ENCODE measurements at places on chromosomes 2 and 18.

DNA sequence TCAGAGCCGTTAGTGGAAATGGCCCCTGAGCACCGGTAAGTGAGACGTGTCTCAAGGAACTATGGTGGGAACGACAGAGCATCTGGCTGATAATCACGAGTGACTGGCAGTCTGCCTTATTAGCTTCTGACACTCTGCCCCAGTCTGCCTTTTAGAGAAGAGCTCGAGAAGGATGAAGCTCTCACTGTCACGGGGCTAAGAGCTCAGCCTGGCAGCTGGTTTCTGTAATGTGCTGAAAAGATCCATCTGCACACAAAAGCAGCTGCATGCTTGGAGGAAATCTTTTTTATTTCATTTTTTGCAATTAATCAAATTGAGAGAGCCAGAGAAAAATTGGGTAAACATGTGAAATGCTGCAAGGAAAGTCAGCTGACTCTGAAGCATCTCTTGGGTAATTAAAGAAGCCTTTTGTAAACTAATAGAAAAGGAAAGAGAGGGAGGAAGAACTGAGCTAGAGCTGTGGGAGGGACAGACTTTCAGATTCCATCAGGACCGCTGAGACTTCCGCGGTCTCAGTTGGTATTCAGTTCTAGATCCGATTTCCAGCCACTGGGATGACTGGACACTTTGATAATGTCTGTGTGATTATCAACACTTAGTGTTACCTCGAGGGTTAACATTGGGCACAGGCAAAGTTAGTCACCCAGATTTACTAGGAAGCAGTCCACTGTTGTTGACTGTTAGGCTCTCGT is 24.4 kb downstream of the MBP start:
- no peak for DNase-seq

DNA sequence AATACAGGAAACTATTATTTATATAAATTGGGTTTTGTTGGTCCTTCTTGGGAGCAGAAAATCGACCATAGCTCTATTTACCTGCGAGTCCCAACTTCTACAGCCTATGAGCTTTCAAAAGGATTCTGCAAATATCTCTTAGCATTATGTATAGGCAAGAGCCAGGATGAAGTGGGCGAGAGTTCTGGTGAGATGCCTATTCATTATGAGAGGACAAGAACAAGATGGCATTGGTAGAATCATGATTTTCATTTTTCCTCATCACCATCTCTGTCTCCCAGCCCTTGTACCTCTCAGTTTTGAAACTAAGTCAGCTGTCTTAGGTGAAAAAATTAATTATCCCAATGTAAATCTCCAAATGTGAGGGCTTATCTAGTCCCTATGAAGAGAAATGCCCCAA is 25.0 kb downstream of the WIPF1 start:
- DNase-seq = no peak

- DNase-seq = peak; percentile 46
These were observed 31.9 kb downstream of the SNORC start for GRCh38 chr2:232901736-232902578.

DNA sequence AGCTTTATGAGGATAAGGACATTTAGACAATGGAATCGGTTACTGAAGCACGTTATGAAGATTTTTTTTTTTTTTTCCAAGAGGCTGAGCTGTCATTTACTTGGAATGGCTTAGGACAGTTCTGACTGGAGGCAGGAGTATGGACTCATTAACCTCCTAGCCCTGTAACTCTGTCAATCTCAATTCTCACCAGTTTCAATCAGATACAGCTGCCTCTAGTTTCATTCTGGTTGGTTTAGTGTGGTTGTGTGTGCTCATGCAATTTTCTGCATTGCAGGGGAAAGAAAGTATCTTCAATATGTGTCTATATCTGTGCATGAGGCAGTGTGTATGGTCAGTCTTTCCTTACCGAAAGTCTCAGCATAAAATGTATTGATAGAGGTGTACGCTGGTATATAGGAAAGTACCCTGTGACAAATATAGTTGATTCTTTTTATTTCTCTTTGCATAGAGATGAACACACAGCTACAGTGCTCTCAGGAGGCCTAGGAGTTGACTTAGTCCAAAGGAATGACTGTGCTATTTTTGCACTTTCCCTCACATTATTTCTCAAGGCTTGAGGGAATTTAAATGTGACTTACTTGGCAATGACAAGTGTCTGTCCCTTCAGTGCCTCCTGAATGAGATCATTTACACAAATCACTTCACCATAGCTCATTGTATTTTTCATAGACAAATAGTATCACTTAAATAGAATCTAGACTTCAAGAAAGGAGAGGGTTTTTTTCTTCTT is 50.5 kb upstream of the GRB14 start:
- DNase-seq = no peak

- no peak for DNase-seq
These were observed 146.7 kb downstream of the PDE1A start for GRCh38 chr2:182280118-182280517.

GRCh38 chr18:21851327-21851961 is 110.9 kb downstream of the MIB1 start:
- DNase-seq = no peak

DNA sequence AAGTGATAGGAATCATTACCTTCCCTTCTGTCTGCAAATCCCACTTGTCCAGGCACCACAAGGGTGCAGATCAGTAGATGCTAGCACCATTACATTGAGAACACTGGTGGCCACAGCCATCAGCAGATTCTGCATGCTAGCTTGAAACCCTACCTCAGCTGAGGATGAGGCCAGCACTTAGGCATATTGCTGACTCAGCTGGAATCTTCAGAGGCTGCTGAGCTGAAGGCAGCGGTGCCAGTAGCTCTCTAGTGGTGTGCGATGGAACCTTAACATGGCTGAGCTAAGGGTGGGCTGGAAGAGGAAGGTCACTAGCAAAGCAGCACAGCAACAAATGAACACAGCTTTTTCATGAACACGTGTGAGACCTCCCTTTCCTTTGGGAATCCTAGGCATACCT is 19.0 kb upstream of the CPO start:
- DNase-seq = peak; percentile 18

GRCh38 chr2:46520130-46520711 is 40.9 kb downstream of the TMEM247 start:
- DNase-seq = no peak

DNA sequence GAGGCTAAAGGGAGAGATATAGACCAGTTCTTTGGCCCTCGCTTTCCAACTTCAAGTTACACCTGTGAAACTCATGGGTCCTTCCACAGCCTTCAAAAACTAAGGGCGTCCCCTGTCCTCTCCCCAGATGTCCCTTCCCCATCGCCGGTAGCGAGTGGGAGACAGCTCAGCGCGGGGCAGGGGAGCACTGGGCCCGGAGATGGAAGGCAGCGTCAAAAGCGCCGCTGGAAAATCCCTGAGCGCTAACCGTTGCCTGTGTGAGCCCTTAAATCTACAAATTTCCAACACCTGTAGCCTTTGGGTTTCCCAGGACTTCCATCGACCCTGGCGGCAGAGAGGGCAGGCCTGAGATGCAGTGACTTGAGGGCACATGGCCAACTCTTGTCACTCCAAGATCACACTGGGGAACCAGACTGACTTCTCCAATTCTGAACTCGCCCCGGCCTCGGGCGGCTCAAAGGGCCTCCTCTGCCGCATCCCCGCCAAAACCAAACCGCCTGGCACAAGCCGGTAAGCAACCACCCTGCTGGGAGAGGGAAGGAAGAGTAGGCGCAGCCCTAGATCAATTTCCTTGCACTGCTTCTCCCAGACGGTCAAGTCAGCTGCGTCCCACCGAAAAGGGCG is 879 bp upstream of the EPAS1 start:
- DNase-seq = peak; percentile 60

GRCh38 chr2:238863749-238864206 is 15.9 kb downstream of the TWIST2 start:
- DNase-seq = no peak

DNA sequence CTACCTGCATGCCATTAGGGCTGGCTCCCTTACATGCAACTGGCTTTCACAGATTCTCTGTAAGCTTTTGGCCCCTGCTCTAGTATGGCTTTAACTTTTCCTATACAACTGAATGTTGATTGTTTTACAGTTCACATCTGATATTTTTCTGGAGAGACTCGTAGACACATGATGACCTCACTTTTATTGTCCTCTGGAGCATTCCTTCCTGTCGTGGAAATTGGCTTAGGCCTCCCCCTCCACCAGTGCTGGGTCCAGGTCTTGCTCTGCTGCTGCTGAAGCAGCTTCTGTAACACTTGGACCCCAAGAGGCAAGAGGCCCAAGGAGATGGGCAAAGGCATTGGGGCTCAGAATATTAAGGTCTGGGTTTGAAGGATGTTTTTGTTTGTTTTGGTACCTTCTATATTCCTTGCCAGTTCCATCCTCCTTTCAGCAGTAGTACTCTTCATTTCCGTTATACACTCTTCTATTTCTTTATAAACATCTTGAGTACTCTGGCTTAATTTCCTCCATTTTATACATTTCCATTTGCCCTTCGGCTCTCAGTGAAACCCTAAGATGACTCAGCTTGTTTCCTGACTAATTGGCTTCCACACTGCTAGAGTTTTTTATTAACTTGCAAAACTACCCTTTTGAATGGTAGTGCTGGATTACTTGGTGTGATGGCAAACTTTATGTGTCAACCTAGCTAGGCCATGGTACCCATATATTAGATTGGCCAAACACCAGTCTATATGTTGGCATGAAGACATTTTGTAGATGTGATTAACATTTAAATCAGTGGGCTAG is 219.8 kb downstream of the CDCA7 start:
- DNase-seq = no peak

GRCh38 chr2:168559187-168559586 is 103.1 kb downstream of the CERS6 start:
- no peak for DNase-seq

- no peak for DNase-seq
These were observed 40.9 kb upstream of the GPC1 start for GRCh38 chr2:240394549-240394948.

DNA sequence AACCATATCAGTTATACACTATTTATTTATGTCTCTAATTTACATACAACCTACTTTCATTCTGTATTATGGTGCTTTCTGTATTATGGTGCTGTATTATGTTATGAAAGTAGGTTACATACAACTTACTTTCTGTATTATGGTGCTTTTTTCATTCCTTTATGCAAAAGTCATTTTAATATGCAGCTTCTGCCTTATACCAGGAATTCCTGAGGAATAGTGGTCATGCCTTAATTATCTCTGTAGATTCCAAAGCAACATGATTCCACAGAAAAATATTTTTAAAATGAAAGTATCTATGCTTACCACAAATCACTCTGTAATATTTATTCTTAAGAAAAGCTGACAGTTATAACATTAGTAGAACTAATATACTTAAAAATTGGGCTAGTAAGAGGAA is 922.0 kb upstream of the NRXN1 start:
- no peak for DNase-seq

DNA sequence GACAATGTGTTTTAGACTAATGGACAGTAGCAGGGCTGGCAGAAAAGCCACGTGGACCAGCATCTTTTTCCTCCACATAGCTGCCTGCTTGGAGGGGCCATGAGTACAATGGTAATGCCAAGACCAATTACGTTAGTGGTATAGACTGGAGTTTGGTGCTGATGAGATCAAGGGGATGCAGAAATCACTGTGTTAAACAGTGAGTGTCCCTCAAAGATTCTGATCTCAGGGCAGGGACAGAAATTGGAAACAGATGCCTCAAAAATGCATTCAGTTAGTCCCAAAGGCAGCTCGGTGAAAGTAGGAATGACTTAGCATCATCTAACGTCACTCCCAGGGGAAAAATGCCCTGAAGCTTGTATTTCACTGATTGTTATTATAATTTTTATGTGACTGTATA is 72.4 kb downstream of the SLC16A14 start:
- no peak for DNase-seq

DNA sequence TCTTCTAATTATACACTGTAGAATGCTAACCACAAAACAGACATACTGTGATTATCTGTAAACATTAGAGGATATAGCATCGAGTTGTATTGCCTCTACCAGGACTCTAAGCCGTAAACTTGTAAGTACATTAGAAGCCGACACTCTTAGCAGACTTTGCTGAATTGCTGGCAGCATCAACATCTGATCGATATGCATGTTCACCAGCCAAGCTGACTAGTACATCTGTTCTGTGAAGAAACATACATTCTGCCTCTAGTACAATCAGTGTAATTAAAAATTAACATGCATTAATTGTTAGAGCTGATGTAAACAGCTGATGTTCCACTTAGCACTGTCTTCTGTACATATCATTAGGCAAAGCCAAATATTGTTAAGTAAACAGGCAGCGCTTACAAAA is 502.2 kb downstream of the NR4A2 start:
- DNase-seq = no peak

GRCh38 chr2:65666156-65666725 is 233.8 kb upstream of the SPRED2 start:
- DNase-seq = no peak

GRCh38 chr2:134056173-134056572 is 197.7 kb upstream of the MGAT5 start:
- no peak for DNase-seq

- no peak for DNase-seq
These were observed 453.9 kb upstream of the FSIP2 start for GRCh38 chr2:185284696-185285095.

DNA sequence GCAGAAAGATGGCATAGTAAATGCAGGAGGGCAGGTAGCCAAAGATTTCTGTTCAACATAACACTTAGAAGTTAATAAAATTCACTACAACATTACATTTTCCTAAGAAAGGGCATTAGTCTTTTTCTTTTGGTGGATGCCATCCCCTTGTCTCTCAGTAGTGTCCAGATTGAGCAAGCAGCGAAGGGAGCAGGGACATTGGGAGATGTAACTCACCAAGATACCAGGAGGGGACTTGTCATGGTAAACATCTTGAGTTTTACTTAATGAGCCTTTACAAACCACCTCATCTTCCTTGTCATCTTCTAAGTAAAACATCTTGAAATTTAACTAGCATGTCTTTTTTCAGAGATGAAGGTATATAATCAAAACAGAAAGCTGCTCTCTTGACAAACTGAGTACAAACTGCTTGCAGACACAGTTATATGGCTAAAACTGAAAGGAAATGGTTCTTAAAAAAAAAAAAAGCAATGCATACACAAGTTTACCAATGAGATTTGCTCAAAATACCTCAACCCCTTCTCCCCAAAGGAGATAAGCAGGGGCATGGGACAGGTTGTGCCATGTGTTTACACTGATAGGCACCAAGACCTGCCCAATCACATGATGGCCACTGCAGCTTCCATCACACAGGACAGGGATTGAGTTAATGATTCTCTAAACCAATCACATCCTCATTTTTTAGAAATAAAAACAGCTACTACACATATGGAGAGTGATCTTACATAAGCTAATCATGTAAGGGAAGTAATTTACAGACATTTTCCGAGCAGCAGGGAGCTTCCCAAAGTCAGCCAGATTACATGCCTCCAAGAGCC is 30.3 kb downstream of the LPIN2 start:
- DNase-seq = no peak

- no peak for DNase-seq
These were observed 273.8 kb downstream of the ZNF521 start for GRCh38 chr18:25077944-25078723.

GRCh38 chr2:8333177-8333831 is 348.6 kb upstream of the ID2 start:
- DNase-seq = no peak

DNA sequence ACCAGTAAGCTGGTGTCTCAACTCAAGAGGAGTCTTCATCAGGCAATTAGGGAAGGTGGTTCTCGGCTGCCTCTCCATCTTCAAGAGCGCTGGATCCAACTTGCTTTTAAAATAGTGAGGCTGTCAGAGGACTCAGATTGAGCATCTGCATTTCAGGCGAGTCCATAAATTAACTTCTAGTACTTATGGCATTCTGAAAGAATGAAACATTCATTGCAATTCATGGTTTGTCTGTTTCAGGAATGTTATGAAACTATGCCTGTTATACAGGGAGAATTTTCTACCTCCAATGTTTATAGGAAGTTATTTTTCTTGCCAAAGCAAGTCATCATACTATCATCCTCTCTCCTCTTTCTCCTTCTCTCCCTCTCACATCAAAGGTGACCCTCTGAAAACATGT is 883.2 kb downstream of the SLC4A3 start:
- no peak for DNase-seq
